D341Med (cell line): ENCODE measurements at places on chromosomes 4 and X.
A peak's percentile ranks its signal among the peaks of the same experiment; 100 is the strongest.

DNA sequence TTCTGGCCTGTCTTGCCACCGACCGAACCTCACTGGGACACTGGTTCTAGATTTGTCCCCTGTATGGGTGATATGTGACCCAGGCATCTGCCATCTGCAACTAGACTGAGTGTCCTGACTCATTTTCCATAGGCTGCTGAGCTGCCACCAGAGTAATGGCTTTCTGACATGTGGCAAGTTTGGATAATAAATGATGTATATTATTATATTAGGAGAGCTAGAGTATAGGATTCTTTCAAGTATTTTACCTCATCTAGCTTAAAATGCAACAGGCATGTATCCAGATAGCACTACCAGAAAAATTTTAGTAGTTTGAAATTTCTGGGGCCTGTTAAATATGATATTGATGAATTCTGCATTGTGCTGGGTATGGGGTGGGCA lies 15.8 kb upstream of the PGRMC2 start:
- no peak for DNase-seq

- DNase-seq, result no peak
Observed at GRCh38 chr4:80710748-80711451, 319.6 kb upstream of the BMP3 start.

GRCh38 chr4:76872556-76872955 lies 25.4 kb downstream of the SOWAHB start:
- no peak for DNase-seq

GRCh38 chr4:158729716-158730559 lies 6.7 kb upstream of the PPID start:
- peak; percentile 73 for DNase-seq
